ENCODE measurements at places on chromosomes 13 and 19.

- H3K36me3 ChIP-seq: no peaks in the 10 kb centered on the region
- no peak for DNase-seq
- H3K4me3 ChIP-seq: no peak overlapping the region
- H3K27me3 ChIP-seq: no peaks in the 10 kb centered on the region
Observed at GRCh38 chr13:48879432-48879831, 96.3 kb upstream of the FNDC3A start.

GRCh38 chr19:48196933-48197665 is 26.6 kb downstream of the ZSWIM9 start:
- H3K27ac ChIP-seq: no peak overlapping the region
- H3K4me1 ChIP-seq: no peaks in the 10 kb centered on the region
- H3K4me3 ChIP-seq: no peak overlapping the region
- H3K27me3 ChIP-seq: no peaks in the 10 kb centered on the region

DNA sequence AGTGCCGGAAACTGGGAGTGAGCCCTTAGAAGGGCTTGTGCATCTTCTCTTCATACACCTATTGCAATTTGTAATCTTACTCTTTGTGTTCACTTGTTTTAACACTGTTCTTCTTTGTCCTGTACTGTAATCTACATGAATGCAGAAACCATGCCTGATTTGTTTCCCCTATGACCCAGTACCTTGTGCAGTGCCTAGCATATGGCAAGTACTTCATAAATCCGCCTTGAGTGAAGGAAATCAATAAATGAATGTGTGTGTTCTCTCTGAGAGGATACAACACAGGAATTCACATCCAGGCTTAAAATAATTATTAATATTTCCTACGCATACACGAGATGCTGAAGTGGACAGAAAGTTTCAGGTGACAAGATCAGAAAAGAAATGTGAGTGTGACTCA is 172.6 kb downstream of the GPC6 start:
- H3K27ac ChIP-seq: no peak overlapping the region
- no peaks in the 10 kb centered on the region for H3K4me1 ChIP-seq
- no peak for DNase-seq
- no peaks in the 10 kb centered on the region for H3K27me3 ChIP-seq

DNA sequence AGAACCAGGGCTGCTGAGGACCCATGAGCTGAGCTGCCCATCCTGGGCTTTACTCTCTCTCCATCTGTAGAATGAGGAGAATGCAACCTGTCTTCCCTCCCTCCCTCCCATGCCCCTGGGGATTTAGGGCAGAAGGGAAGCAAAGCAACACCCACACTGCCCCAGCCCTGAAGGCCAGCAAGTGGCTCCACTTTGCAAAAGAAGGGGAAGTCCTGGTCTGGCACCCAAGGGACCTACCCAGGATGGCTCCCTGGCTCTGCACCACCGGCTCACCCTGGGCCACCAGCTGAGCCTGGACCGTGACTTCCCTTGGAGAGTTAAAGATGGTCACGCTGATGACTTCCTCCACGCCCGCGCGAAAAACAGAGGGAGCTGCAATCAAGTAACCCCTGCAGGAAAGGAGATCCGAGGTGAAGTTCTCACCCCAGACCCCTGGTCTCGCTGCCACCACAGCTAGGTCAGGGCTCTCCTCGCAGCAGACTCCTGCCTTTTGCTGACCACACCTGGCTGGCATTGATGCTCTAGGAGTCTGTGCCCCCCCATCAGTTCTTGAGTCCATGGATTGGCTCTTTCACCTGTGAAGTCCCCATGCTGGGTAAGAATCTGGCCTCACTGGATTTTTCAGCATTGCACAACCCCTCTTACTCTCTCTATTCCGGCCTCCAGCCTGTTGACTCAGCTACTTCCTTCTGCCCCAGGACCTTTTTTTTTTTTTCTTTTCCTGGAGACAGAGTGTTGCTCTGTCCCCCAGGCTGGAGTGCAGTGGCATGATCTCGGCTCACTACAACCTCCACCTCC is 4.6 kb downstream of the CPAMD8 start:
- no peaks in the 10 kb centered on the region for H3K27me3 ChIP-seq
- no peaks in the 10 kb centered on the region for H3K36me3 ChIP-seq
- H3K4me1 ChIP-seq: peaks cover 7% of the 10 kb centered on the region
- H3K4me3 ChIP-seq: no peak overlapping the region

DNA sequence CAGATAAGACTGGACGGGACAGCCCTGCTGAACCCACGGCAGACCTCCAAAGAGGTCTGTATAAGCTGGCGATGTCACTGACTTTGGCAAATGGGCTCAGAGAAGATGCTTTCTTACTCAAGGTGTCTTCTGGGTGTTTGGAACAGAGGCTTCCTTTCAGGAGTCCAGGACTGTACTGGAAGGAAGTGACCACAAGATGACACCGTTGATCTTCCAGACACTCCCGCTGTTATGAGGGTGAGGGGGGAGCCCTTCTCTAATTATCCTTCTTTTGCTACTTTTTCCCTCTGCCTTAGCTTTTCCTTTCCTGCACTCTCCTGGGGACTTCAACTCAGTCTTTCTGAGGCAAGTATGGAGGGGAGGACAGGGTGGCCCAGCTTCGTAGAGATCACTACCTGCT is 65.2 kb upstream of the ZNF599 start:
- DNase-seq: no peak
- H3K27me3 ChIP-seq: no peaks in the 10 kb centered on the region
- no peaks in the 10 kb centered on the region for H3K4me1 ChIP-seq
- no peak overlapping the region for H3K4me3 ChIP-seq
- H3K27ac ChIP-seq: no peak overlapping the region

- no peaks in the 10 kb centered on the region for H3K27me3 ChIP-seq
- H3K27ac ChIP-seq: no peak overlapping the region
- no peaks in the 10 kb centered on the region for H3K4me1 ChIP-seq
- no peak overlapping the region for H3K4me3 ChIP-seq
- peaks cover 10% of the 10 kb centered on the region for H3K36me3 ChIP-seq
Observed at GRCh38 chr13:113610266-113610665, 25.7 kb downstream of the TFDP1 start.

DNA sequence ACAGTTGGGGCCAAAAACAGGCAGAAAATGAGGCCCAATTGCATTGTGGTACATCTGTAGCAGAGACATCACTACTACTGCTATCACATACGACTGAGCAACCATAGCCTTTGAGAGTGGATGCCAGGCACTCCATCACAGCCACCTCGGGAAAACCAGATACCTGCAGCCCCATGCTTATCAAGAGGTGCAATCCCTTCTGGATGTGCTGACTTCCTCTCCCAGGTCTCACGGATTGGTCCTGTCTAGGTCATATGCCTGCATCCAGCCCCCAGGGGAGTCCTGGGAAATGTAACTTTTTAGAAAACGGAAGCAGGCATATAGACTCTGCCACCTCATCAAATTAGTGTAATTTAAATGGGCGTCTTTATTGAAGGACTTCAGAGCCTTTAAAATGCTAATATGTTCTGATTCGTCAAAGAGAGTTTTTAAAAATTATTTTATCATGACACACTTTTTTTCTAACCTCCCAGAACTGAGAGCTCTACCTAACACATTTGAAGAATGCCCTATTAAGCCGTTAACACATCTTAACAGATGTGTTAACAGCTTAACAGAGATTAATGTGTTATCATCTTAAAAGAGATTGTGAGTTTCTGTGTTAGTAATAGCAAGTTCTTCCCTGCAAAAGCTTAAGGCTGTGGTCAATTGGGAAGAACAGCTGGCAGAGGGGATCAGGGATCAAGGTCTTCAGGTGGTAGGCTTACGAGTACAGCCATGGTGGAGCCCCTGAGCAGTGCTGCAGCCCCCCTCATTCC is 63.9 kb downstream of the DLEU7 start:
- no peak overlapping the region for H3K4me3 ChIP-seq
- no peaks in the 10 kb centered on the region for H3K4me1 ChIP-seq
- DNase-seq: no peak

GRCh38 chr19:1307320-1307719 is 21.6 kb downstream of the EFNA2 start:
- H3K27ac ChIP-seq: no peak overlapping the region
- no peak overlapping the region for H3K4me3 ChIP-seq
- no peak for DNase-seq
- no peaks in the 10 kb centered on the region for H3K4me1 ChIP-seq
- H3K27me3 ChIP-seq: no peaks in the 10 kb centered on the region
- no peaks in the 10 kb centered on the region for H3K36me3 ChIP-seq

DNA sequence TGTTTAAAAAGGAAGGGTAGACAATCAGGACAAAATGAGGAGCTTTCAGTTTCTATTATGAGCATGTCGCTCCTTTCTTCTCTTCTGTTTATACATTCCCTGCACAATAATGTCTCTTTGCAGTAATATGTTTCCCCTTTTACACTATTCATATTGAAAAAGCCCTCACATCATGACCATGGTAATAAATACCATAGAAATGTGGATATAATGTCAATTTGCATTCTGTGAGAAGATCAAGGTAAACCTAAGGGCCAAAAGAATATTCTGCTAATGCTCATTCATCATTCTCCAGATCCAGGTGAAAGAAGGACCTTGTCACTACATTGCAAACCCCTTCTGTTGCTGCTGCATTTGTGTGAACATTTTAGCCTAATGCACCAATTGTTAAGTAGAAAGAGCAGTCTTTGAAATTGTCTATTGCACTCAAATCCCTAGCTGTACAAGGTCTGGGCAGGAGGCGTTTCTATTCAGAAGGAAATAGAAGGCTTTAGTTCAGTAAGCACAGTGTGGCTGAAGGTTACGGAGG is 117.6 kb upstream of the SOX21 start:
- H3K36me3 ChIP-seq: no peaks in the 10 kb centered on the region
- H3K27me3 ChIP-seq: no peaks in the 10 kb centered on the region
- no peaks in the 10 kb centered on the region for H3K4me1 ChIP-seq
- DNase-seq: no peak
- no peak overlapping the region for H3K27ac ChIP-seq

GRCh38 chr13:49630580-49630979 is 2.3 kb downstream of the ARL11 start:
- no peak overlapping the region for H3K4me3 ChIP-seq
- no peaks in the 10 kb centered on the region for H3K4me1 ChIP-seq
- H3K27me3 ChIP-seq: no peaks in the 10 kb centered on the region
- DNase-seq: no peak
- H3K27ac ChIP-seq: no peak overlapping the region

- no peak overlapping the region for H3K27ac ChIP-seq
- no peak overlapping the region for H3K4me3 ChIP-seq
- no peaks in the 10 kb centered on the region for H3K36me3 ChIP-seq
- peaks cover 5% of the 10 kb centered on the region for H3K4me1 ChIP-seq
- DNase-seq: no peak
Observed at GRCh38 chr13:20869540-20869939, 33.0 kb downstream of the XPO4 start.

- H3K4me1 ChIP-seq: peaks cover 3% of the 10 kb centered on the region
- H3K27me3 ChIP-seq: no peaks in the 10 kb centered on the region
- H3K27ac ChIP-seq: peak overlapping the region; percentile 42
- H3K36me3 ChIP-seq: no peaks in the 10 kb centered on the region
- DNase-seq: no peak
Observed at GRCh38 chr19:21604351-21604926, 99.0 kb downstream of the ZNF429 start.

- no peak overlapping the region for H3K27ac ChIP-seq
- H3K4me3 ChIP-seq: no peak overlapping the region
- peaks cover 22% of the 10 kb centered on the region for H3K36me3 ChIP-seq
- H3K4me1 ChIP-seq: no peaks in the 10 kb centered on the region
Observed at GRCh38 chr13:95763601-95764000, 86.7 kb downstream of the DNAJC3 start.

- H3K4me1 ChIP-seq: no peaks in the 10 kb centered on the region
- no peak overlapping the region for H3K27ac ChIP-seq
- DNase-seq: no peak
- H3K36me3 ChIP-seq: no peaks in the 10 kb centered on the region
- no peaks in the 10 kb centered on the region for H3K27me3 ChIP-seq
Observed at GRCh38 chr19:33740811-33741396, 55.8 kb upstream of the KCTD15 start.

DNA sequence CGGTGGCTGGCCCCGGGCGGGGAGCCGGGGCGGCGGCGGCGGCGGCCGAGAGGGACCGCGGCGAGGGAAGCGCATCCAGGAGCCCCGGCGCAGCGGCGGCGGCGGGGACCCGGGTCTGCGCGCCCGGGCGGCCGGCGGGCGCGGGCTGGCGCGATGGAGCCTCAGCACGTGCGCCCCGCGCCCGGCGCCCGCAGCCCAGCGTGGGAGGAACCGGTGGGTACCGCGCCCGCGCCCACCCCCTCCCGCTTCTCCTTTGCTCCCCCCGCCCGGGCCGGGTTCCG is 7.8 kb upstream of the DGKH start:
- no peaks in the 10 kb centered on the region for H3K27me3 ChIP-seq
- H3K36me3 ChIP-seq: no peaks in the 10 kb centered on the region
- peak overlapping the region; percentile 85 for H3K4me3 ChIP-seq
- no peak overlapping the region for H3K27ac ChIP-seq
- DNase-seq: no peak

- H3K36me3 ChIP-seq: no peaks in the 10 kb centered on the region
- H3K27ac ChIP-seq: no peak overlapping the region
- no peak for DNase-seq
- H3K27me3 ChIP-seq: no peaks in the 10 kb centered on the region
- H3K4me3 ChIP-seq: no peak overlapping the region
Observed at GRCh38 chr13:48626077-48626449, 27.7 kb upstream of the CYSLTR2 start.

DNA sequence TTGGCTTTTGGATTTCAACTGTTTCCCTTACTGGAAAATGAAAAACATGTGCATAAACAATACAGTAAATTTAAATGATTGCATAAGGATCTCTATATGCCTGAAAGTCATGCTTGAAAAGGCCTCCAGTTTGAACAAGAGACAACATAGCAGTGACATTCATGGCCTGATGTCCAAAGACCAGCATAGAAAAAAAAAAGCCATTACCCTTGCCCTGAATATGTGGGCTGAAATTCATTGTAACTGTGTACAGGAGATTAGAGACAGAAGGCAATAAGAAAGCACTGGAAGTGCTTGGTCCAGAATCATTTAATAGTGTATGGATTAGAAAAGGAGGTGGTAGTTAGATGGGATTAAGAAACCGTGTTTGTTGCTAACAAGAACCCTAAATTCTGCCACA is 15.4 kb downstream of the MIR17HG start:
- no peak overlapping the region for H3K27ac ChIP-seq
- H3K4me1 ChIP-seq: no peaks in the 10 kb centered on the region
- H3K4me3 ChIP-seq: no peak overlapping the region
- no peak for DNase-seq
- H3K27me3 ChIP-seq: no peaks in the 10 kb centered on the region

DNA sequence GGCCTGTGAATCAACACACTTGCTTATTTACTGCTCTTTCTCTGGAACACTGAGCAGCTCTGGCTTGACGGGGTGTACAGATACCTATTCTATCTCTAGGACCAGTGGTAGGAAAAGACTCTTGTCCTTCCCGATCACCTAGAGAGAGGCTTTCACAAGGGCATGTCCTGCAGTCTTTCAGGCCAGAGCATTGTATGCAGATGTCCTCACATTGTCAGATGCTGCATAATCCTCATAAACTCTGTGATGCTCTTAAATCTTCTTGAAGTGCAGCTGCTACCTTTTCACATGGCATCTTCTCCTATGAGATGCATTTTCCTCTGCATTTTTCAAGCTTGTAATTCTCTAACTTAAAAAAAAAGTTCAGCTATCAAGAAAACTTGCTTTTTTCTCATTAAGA is 369.4 kb downstream of the OLFM4 start:
- no peak overlapping the region for H3K27ac ChIP-seq
- no peaks in the 10 kb centered on the region for H3K4me1 ChIP-seq
- H3K27me3 ChIP-seq: no peaks in the 10 kb centered on the region
- no peak overlapping the region for H3K4me3 ChIP-seq
- DNase-seq: no peak
- H3K36me3 ChIP-seq: no peaks in the 10 kb centered on the region

GRCh38 chr19:56980906-56981305 is 138.9 kb upstream of the USP29 start:
- no peak overlapping the region for H3K27ac ChIP-seq
- H3K27me3 ChIP-seq: no peaks in the 10 kb centered on the region
- no peak for DNase-seq
- H3K4me1 ChIP-seq: no peaks in the 10 kb centered on the region
- H3K4me3 ChIP-seq: no peak overlapping the region
- no peaks in the 10 kb centered on the region for H3K36me3 ChIP-seq
